H4 (cell line): ENCODE measurements at places on chromosomes 1 and 21. TPM values are rescaled to one million over a fixed set of nuclear protein-coding genes. Genes with fewer than 3 reads are reported as not detected.

ITPKB gene
- 1.9 and 2.1 TPM in 2 replicates for total RNA-seq

DNA sequence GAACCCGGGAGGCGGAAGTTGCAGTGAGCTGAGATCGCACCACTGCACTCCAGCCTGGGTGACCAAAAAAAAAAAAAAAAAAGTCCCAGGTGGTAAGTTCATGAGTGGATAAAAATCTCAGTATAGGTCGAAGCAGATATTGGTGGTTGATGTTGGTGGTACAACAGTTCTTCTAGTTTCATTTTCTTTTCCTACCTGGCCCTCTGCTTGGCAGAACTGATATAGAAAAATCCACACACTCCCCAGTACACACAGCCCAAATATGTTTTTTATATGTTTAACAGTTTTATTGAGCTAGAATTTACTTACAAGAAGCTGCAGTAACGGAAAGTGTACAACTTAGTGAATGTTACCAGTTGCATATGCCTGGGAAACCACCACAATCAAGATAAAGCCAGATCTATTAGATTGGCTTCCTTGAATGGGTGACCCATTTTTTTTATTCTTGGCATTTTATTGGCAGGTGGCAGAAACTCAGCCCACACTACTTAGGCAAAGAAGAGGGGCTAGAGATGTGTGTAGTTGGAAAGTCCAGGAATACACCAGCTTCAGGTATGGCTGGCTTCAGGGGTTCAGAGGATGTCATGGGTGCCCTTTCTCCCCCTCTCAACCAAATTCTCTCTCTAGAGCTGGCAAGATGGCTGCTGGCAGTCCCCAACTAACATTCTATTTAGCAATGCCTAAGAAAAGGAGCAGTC lies 118.3 kb upstream of the SLC25A33 start:
- no peak for DNase-seq

DNA sequence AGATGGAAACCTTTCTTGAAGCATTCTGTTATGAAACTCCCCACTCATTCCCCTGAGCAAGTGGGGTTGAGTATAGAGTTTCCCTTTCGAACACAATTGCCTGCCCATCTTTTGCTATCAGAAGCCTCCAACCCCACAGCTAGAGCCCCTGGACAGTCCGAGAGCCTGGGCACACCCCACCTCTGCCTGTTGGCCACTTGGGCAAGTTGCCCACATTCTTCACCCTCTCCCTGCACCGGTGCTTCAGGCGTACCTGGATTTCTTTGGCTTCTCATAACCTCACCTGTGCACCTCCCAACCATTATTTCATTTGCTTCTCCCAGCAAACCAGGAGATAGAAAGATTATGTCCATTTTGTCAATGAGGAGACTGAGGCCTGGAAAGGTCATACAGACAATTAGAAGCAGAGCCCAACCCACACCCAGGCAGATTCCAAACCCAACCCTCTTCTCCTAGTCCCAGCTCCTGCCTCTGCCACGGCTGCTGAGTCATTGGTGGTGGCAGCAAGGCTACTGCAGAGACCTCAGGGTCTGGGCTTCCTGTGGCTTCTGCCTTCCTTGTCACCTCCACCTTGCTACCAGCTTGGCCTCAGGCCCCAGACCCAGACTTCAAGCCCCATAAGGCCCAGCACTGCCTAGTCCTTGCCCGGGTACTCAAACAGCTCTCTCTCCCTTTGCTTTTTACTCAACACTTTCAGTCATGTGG lies 118.7 kb upstream of the ZBTB40 start:
- DNase-seq, result peak; percentile 42

DNA sequence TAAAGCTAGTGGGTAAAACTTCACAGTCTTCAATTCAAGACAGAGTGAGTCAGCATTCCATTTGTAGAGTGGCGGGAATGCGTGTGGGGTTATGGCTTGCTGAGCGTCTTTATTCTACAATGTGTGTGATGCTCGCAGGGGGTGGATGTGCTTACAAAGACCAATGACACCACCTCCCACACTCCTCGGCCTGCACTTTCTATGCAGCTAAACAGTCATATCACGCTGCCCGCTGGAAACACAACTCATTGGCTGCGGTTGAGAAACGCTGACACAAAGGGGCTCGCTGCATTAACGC lies 298.5 kb downstream of the PCP4 start:
- no peak for DNase-seq

- no peak for DNase-seq
These were observed 35.0 kb upstream of the TDRD10 start for GRCh38 chr1:154466921-154467417.

KCNK2 gene
- total RNA-seq, result 0.60 and 1.7 TPM in 2 replicates

- DNase-seq, result peak; percentile 80
These were observed 134.2 kb downstream of the ROR1 start for GRCh38 chr1:63908016-63908415.

GRCh38 chr1:111660204-111661150 lies 40.9 kb downstream of the RAP1A start:
- DNase-seq, result no peak

DNA sequence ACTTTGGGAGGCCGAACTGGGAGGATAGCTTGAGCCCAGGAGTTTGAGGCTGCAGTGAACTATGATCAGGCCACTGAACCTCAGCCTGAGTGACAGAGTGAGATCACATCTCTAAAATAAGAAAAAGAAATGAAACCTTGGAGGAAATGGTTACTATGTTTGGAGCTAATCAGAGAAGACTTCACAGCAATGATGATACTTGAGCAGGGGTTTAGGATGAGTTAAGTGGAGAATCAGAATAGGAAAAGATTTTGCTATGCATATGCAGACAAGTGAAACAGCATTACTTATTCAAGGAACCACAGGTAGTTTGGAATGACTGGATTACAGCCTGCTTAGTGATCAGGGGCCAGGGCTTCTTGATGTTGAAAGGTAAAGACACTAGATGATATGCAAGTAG lies 1.3 kb upstream of the CD5L start:
- no peak for DNase-seq

GRCh38 chr21:28418726-28419514 lies 573.8 kb downstream of the LTN1 start:
- no peak for DNase-seq

DNA sequence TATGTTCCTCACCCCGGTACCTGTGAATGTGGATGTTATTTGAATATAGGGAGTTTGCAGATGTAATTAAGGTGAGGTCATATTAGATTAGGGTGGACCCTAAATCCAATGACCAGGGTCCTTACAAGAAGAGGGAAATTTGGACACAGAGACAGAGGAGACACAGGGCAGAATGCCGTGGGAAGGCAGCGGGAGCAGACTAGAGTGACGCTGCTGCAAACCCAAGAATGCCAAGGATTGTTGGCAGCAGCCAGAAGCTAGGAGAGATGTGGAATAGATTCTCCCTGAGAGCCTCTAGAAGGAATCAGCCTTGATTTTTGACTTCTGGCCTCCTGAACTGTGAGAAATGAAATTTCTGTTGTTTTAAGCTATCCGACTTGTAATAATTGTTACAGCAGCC lies 53.6 kb downstream of the SPATA46 start:
- DNase-seq, result no peak

PLPPR5 gene
- total RNA-seq, result 0.04 and 0.06 TPM in 2 replicates

GRCh38 chr1:204896787-204897469 lies 26.3 kb downstream of the NFASC start:
- no peak for DNase-seq

DNA sequence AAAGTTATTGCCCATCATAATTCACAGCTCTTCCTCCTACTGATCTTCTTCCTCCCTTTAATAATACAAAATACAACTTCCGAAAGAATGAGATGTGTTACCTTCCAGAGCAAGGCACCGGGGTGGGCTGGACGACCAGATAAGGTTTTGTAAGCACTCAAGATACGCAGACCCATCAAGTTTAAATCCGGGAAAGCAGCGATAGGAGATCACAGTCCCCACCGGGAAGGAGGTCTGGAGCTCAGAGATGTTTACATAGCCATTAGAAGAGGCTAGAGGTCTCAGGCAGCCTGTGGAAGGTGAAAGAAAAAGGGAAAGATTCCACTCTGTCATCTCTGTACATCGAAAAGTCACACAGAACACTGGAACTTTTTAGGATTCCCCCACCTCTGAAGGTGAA lies 99.4 kb downstream of the SUSD4 start:
- no peak for DNase-seq

PCBP3 gene
- total RNA-seq, result 6.1 and 10.2 TPM in 2 replicates

DNA sequence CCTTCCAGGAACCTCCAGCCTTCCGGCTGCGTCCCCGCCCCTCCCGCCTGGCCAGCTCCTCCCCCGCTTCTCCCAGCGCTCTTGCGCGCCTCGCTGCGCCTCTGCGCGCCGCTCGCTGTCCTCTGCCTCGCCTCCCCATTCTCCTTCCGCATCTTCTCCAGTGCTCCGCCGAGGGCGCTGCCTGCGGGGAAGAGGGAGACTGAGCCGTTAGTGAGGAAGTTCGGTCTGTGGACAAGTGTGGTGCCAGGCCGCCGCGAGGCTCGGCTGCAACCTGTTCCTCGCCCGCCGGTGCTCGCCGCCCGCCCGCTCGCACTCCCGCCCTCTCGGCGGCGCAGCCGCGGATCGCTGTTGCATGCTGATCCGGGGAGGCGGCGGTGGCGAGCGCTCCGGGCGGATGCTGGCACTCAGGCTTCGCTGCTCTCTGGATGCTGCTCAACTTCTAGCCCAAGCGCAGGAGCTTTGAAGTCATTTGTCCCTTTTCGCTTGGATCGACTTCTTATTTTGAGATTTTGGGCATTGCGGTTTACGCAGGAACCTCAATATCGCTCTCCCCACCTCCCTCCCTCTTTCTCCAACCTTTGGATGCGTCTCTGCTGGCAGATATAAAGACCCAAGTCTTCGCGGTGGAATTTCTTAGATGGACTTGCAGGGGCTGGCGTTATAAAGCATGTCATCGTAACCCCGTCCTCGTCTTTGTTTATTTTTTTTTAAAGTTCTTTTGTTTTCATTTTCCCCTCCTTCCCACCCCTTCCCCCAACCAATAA lies 614 bp upstream of the CACNA1E start:
- no peak for DNase-seq

CELSR2 gene
- 1.7 and 1.9 TPM in 2 replicates for total RNA-seq

DNA sequence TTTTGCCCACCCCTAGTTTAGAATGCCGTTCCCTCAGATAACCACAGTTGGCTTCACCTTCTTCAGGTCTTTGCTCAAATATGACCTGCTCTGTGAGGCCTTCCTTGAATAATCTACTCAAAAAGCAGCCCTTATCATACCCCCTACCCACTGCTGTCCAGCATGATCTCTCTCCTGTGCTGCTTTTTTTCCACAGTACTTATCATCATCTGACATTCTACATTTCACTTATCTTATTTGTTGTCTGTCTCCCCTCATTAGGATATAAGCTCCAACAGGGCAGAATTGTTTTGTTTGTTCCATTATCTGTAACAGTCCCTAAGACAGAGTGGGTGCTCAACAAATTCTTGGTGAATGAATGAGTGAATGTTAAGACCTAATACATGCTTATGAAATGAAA lies 18.1 kb downstream of the USP24 start:
- no peak for DNase-seq

GRCh38 chr1:19612530-19612929 lies 31.6 kb upstream of the NBL1 start:
- DNase-seq, result no peak

GRCh38 chr1:230498704-230499103 lies 72.6 kb upstream of the PGBD5 start:
- DNase-seq, result no peak

- no peak for DNase-seq
These were observed 185.0 kb downstream of the MATN1 start for GRCh38 chr1:30538226-30538992.

- no peak for DNase-seq
These were observed 434.6 kb downstream of the SMYD3 start for GRCh38 chr1:246072456-246072955.

FCMR gene
- total RNA-seq, result 0.12 and 1.3 TPM in 2 replicates

OR6N1 gene
- total RNA-seq, result not detected in 2 replicates

ELAVL4 gene
- total RNA-seq, result 0.04 and 0.17 TPM in 2 replicates

DNA sequence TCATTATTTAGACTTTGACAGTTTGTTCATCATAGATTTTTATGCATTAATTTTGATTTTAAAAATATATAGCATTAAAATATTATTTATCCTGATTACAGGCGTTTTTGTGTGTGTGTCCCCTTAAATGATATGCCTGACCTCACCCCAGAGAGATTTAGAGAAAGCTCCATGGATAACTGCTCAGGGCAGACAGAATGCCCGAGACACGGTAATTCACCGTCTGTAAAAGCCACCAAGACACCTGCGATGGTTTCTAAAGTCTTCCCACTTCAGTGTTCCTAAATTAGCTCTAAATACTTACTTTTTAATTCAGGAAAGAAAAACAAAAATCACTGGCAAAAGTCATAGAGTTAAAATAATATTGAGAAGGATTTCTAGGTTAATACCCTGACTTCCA lies 350.6 kb upstream of the RUNX1 start:
- DNase-seq, result no peak

GRCh38 chr1:147099192-147099591 lies 73.1 kb downstream of the PRKAB2 start:
- DNase-seq, result no peak

DNA sequence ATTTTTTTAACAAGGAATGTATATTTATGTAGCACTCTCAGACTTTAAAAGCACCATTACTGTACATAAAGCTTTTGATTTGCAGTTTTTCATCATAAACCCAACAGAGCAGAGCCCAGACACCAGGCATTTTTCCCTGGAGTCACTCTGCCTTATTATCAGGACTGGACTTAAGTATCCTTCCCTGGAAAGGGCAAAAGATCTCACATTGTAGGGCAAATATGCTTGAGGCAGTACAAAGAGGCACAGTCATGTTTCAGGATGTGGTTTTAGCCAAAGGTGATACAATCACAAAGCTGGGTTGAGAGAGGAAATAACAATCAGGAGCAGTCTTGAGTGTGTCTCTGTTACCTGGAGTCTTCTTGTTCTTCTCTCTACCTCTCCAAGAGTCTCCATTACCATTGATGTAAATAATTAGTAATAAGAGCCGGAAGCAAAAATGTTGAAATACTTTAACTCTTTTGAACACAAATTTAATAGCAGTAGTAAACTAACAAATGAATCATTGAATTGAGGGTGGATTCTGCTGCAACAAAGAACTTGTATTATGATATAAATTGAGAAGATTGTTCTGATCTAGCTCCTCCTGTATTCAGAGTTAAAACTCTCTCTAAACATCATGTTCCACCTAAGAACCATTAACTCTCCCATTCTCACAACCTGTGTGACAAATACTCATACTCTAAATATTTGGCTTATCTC lies 160.5 kb downstream of the LTN1 start:
- DNase-seq, result peak; percentile 73

GRCh38 chr21:35399002-35399530 lies 350.0 kb upstream of the RUNX1 start:
- DNase-seq, result no peak

FAM177B gene
- not detected in 2 replicates for total RNA-seq

DNA sequence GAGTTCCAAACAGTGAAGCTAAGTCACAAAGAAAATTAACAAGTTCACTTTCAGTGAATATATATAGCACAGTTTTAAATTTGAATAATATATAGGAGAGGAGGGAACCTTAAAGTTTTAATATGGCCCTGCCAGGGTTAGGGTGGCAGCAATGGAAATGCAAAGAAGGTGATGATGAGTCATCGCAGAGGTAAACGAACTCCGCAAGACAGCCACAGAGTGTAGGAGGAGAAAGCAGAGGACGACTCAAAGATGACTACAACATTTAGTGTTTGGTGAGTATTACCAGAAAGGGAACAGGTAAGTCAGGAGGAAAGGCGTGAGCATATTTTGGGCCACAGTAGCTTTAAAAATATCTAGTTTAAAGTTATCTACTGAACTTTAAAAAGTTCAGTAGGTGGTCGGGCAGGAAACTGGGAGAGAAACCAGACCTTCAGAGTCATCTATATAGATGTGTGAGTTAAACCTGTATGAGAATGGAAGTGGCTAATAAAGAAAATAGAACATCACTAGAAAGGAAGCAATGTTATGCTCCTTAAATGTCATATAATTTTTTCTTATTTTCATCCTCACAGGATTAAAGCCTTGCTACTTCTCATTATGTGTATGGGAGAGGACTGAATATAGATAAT lies 75.7 kb downstream of the UCHL5 start:
- no peak for DNase-seq
